Chondrocyte (in vitro differentiated cells): ENCODE measurements at places on chromosomes 5 and 9. TPM values are rescaled to one million over a fixed set of nuclear protein-coding genes. Genes with fewer than 3 reads are reported as not detected.

DNA sequence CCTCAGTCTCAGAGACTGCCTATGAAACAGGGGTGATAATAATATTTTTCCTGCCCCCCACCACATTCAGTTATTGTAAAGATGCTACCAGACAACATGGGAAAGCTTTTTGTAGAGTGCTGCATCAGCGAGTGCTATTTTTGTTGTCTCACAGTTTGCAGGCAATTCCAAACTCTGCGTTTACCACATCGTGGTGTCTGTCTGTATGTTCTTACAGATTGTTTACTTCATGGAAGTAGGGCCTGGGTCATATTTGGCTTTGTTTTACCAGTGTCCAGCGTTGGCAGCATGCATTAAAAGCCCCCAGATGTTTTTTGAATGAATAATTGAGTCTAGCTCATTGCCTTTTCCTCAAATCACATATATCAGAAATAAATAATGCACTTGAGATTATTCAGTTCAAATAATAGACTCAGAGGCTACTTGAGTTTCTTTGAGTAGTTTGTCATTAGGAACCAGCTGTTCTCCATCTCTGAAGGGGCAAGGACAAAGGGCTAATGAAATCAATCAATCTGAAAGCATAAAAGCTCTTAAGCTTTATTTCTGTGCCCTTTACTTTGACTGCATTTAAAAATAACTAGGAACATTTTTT is 243.7 kb downstream of the CWC27 start:
- DNase-seq, result no peak

- no peak for DNase-seq
Measured at GRCh38 chr5:59744531-59744992, 149.0 kb downstream of the PDE4D start.

DNA sequence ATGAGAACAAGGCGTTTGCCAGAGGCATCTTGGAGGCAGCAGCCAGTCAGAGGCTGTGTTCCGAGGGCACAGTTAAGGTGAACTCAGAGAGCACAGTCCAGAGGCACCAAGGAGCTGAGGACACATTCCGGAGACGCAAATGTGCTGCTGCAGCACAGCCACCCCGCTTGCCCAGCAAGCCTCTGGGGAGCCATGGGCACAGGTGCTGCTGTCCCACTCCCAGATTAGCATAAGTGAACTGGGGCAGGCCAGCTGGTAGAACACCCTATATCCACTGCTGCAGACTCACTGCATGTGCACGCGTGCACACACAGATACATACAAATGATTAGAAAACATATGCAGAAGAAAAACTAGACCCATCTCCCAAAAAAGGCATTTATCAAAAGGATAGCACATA is 164.5 kb downstream of the EBF1 start:
- no peak for DNase-seq

DNA sequence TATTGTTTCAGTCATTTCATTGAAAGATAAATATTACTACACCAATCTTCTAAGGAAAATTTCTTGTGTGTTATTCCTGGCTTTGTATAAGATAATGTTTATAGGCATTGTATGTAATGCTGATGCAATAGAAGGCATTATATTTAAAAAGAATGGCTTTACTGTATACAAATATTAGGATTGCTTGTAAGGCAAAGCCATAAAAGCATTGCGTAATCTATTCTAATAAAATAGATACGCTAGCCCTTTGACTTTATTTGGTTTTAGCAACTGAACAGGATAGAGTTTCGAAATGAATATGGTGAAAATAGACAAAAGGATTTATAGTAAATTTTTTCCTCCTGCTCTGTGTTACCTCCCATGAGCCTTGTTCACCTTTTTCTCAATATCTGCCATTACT is 5.5 kb upstream of the LYSMD3 start:
- no peak for DNase-seq

- DNase-seq, result no peak
Measured at GRCh38 chr5:127634007-127634406, 14.9 kb upstream of the CTXN3 start.

The CDK5RAP2 gene
- 36.3 to 70.4 TPM (median 40.4 TPM) in 3 replicates for total RNA-seq
